ENCODE measurements at places on chromosomes 16 and 17.

DNA sequence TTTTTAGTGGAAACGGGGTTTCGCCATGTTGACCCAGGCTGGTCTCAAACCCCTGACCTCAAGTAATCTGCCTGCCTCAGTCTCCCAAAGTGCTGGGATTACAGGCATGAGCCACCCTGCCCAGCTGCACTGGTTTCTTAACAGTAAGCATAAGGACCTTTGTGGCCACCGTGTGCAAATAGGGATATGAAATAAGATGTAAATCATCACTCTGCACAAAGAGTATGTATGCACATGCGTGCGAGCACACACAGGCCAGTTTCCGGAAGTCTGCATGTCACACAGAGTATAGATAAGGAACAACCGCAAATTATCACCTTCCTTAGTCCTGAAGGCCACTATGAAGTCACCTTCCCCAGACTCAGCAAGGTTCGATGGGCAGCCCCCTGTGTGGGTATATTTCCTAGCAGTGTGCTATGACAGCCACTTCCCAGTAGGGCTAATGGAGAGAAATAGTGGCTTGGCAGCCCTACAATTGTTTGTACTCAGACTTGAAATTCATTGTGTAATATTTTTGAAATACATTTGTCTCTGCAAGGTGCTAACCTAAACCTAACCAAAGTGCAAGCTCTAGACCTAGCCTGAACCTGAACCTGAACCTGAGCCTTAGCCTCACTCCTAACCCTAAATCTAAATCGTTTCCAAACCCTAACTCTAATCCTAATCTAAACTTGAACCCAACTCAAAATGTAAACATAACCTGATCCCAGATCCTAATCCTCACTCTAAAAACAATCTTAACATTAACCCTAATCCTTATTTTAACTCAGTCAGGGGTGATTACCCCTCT lies 48.4 kb upstream of the SKAP1 start:
- no peak for DNase-seq

- DNase-seq = no peak
Measured at GRCh38 chr16:78563905-78564304, 464.5 kb downstream of the WWOX start.

GRCh38 chr17:64781014-64781756 lies 119.1 kb upstream of the SMURF2 start:
- no peak for DNase-seq

DNA sequence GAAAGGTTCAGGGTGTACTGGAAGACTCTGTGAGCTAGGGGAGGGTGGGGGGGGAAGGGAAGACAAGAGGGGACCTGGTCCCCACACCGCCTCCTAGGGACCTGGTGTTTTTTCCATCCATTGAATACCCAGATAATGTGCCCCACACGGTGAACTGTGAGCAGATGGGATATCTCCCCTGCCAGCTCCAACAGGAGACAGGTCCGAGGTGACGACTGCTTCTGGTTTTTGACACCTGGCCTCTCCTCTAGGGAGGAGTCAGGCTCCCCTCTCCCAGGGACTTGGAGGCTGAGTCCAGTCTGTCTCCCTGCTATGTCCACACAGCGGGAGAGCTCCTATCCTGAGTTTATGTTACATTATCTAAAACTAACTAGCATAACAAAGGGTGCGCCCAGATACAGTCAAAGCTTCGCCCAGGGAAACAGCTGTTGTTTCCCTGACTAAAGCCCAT lies 1.8 kb downstream of the MARVELD3 start:
- no peak for DNase-seq

DNA sequence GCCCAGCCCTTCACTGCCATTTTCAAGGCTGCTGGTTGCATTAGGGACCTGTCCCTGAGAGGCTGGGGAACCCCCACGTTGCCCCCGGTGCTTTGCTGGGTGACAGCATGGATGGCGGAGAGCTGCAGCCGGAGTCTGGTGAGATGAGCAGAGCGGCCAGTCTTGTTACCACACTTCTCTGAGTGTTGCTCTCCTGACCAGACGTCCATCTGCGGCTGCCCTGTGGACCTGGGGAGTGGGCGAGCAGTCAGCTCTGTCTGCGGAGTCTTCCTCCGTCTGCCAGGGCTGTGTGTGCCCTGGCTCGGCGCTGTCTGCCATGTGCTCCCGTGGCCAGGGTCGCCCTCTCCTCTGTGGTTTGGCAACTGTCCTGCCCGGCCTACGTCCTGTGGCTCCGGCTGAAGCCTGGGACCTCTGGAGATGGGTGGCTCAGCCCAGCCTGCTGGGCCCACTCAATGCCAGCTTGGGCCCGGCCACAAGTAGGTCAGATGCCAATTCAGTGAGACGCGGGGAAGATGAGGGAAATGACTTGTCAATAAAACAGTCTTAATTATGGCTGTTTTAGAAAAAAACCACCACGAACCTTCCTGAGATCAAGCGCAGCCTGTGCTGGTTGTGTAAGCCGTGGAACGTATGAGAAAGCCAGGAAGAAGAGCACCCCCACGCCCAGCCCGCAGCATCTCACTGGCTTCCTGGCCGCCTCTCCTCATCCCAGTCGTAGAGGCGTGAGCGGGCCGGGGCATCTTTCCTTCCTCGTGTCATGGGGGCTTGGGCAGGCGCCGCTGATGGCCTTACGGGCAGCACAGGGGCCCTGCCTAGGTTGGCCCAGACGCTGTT lies 7.9 kb downstream of the KCTD5 start:
- no peak for DNase-seq

- no peak for DNase-seq
Measured at GRCh38 chr17:63766754-63767153, 6.6 kb downstream of the CCDC47 start.

Data from A172 (cell line).